ENCODE measurements at places on chromosomes 16 and 17.
A peak's percentile ranks its signal among the peaks of the same experiment; 100 is the strongest.

GRCh38 chr17:77609553-77610517 lies 348.7 kb upstream of the TNRC6C start:
- DNase-seq: peak; percentile 67

DNA sequence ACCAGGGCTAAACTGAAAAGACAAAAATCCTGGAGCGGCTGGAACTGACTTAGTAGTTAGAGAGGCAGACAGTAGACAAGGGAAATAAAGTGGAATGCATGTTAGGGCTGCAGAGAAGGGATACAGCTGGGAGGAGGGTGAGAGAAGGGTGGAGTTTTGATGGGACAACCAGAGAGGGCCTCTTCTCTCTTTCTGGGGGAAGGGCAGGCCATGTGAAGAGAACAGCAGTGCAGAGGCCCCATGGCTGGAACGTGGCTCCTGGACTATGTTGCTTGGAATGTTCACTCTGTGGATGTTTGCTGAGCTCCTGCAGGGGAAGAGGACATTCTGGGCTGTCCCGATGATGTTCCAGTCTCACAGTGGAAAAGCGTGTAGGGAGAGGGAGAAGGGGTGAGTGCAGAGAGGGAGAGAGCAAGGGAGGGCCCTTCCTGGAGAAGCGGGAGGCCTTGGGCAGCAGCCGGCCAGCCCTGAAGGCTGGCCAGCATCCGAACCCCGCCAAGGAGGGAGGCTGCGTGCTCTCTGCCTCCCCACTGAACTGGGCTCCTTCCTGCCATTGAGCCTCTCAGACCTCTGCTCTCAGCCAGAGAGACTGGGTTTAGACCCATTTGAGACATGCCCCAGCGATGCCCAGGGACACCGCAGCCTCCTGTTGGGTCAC lies 33.1 kb upstream of the GSE1 start:
- no peak for DNase-seq

- DNase-seq: peak; percentile 79
Observed at GRCh38 chr17:14302091-14302430, 1.2 kb downstream of the HS3ST3B1 start.

- no peak for DNase-seq
Observed at GRCh38 chr17:79812353-79813258, 15.7 kb upstream of the CBX8 start.

- DNase-seq: no peak
Observed at GRCh38 chr16:14003074-14003570, 68.0 kb upstream of the MRTFB start.

GRCh38 chr17:49204516-49204915 lies 5.9 kb downstream of the GNGT2 start:
- no peak for DNase-seq

GRCh38 chr17:21039839-21040575 lies 2.8 kb downstream of the USP22 start:
- DNase-seq: peak; percentile 56

DNA sequence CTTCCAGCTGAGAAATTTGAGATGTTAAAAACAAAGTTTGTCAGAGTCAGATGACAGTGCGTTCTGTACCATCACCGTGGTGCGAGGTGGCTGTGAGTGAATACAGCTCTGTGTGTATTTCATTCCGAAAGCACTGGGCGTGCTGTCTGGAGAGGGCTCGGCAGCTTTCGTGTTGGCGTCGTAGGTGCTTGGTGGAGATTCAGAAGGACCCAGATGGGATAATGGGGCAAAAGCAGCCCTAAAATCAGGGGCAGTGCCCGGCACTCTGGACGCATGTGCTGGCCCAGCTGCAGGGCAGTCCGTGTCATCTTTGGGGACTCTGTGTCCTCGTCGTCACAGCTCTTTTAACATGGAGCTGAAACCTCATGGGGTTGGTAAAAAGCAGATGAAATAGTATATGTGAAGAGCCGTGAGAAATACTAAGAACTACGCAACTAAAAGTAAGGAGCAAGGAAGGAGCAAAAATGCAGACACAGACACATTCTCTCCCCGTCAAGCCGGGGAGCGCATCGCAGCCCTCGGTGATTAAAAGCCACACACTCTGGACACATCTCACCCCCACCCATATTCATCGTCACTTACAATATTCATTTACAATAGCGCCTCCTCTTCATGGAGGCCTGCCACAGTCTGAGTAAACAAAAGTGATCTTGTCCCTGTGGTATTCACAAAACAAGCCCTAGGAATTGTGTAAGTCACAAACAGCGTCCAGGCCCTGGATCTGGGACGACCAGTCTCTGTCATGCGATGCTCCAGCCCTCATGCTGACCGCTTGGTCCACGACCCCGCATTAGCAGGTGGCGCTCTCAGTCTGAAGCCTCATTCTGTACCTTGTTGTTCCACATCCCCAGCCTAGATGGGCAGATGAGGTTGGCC lies 206.7 kb downstream of the RPTOR start:
- DNase-seq: peak; percentile 20

- no peak for DNase-seq
Observed at GRCh38 chr17:17103160-17103559, 60.9 kb downstream of the MPRIP start.

DNA sequence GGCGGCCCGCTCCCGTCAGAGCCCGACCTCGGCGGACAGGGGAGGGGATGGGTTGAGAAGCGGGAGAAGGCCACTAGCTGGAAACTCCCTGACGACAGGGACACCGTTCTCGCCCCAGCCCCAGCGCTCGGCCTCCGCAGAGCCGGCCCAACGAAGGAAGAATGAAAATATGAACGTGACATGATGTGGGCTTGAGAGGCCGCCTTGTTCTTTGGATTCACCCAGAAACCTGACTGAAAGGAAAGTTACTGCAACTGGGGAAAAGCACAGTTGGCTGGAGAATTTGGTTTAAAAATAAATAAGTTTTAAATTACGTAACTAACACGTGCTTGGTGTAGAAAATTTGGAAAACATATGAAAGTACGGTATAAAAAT lies 21.1 kb downstream of the NPTX1 start:
- DNase-seq: no peak

- DNase-seq: no peak
Observed at GRCh38 chr17:77496401-77496801, 355.6 kb downstream of the SEC14L1 start.

- DNase-seq: no peak
Observed at GRCh38 chr17:55576237-55576995, 65.2 kb upstream of the SMIM36 start.

- no peak for DNase-seq
Observed at GRCh38 chr16:25689137-25689836, 2.5 kb upstream of the HS3ST4 start.

GRCh38 chr16:50266337-50267091 lies at the start of gene ADCY7:
Gene ADCY7 (plus strand): TSS chr16:50266551. CDS start chr16:50288180, 21,629 bp downstream.
- peak; percentile 89 for DNase-seq

DNA sequence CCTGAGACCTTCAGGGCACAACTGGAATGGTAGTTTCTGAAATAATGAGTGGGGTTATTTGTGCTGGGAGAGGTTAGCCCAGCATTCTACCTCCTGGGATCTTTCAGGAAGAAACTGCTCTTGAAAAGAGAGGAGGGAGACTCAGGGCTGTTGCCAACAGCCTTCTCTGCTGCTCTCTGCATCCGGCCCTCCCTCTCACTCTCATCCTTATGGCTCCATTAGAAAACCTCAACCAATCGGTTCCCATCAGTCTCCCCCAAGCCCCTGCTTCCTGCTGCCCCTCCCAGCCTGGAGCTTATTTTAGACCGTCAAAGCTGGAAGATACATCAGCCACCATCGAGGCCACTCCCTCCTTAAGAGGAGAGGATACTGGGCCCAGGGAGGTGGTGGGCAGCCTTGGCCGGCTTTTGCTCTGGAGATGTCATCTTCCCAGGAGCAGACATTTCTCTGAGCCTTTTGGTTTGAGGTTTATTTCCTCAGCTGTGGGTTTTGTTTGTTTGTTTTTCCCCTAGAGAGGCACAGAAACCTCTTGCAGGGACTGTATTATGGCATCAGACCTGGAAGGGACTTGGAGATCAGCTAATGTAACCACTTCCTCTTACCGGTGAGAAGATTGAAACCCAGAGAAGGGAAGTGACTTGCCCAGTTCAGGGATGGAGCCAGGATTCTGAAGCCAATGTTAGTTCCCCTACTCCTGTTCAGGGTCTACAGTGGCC lies 2.7 kb downstream of the MPRIP start:
- DNase-seq: no peak

GRCh38 chr17:77188084-77189066 lies 47.6 kb downstream of the SEC14L1 start:
- no peak for DNase-seq

- no peak for DNase-seq
Observed at GRCh38 chr17:19398301-19399181, 11.6 kb upstream of the MFAP4 start.

- DNase-seq: no peak
Observed at GRCh38 chr16:24035127-24035842, 199.5 kb downstream of the PRKCB start.

GRCh38 chr17:39116224-39116623 lies 35.2 kb downstream of the PLXDC1 start:
- no peak for DNase-seq

DNA sequence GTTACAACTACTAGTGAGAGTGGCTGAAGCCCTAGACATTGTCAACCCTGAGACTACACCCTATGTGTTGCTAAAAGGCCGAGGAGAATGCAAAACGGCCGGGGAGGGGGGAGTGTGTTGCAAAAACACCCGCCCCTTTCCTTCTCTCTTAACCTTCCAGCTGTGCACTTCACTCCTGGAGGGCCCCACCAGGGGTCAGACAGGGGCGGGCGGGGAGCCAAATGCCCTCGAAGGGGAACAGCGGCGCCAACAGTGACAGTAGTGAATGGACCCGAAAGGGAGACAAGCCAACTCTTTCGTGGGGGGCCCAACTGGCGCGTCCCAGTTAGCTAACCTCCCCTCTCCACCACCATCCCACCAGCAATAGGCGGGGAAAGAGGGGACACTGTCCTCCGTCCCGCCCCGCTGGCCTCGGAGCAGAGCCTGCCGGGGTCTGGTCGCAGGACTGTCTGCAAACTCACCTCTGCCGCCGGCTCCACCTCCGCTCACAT lies 352 bp downstream of the MARF1 start:
- peak; percentile 89 for DNase-seq

- DNase-seq: no peak
Observed at GRCh38 chr17:66002812-66003211, 189.1 kb downstream of the CEP112 start.

GRCh38 chr16:65121870-65122723 lies at the start of gene CDH11:
Gene CDH11 (minus strand): TSS chr16:65122063. CDS start chr16:65004869, 117,194 bp downstream.
- no peak for DNase-seq

- no peak for DNase-seq
Observed at GRCh38 chr16:85104147-85104546, 8.1 kb downstream of the CIBAR2 start.

- no peak for DNase-seq
Observed at GRCh38 chr16:67063008-67063407, 34.1 kb downstream of the CBFB start.

- DNase-seq: no peak
Observed at GRCh38 chr17:79811868-79812352, 15.0 kb upstream of the CBX8 start.

GRCh38 chr17:50699410-50699809 lies 8.3 kb downstream of the ANKRD40 start:
- no peak for DNase-seq

DNA sequence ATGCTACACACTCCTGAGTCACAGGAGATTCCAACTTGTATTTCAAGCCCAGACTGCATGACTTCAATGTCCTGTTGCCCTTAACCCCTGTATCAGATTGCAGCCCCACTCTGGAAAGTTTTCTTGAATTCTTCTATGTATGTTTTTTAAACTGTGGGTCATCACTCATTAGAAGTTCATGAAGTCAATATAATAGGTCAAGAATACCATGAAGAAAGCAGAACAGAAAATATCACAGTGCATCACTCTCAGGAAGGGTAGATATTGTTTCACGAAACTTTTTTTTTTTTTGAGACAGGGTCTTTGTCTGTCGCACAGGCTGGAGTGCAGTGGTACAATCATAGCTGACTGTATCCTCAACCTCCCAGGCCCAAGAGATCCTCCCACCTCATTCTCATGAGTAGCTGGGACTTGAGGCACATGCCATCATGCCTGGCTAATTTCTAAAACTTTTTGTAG lies 20.5 kb downstream of the PRKCB start:
- no peak for DNase-seq

GRCh38 chr17:78805301-78805700 lies 23.2 kb upstream of the CYTH1 start:
- DNase-seq: peak; percentile 84

- no peak for DNase-seq
Observed at GRCh38 chr17:63039899-63040602, 74.0 kb downstream of the TANC2 start.

- DNase-seq: no peak
Observed at GRCh38 chr16:78179666-78180065, 80.2 kb downstream of the WWOX start.

- DNase-seq: no peak
Observed at GRCh38 chr17:7894226-7894625, 5.6 kb downstream of the CHD3 start.

DNA sequence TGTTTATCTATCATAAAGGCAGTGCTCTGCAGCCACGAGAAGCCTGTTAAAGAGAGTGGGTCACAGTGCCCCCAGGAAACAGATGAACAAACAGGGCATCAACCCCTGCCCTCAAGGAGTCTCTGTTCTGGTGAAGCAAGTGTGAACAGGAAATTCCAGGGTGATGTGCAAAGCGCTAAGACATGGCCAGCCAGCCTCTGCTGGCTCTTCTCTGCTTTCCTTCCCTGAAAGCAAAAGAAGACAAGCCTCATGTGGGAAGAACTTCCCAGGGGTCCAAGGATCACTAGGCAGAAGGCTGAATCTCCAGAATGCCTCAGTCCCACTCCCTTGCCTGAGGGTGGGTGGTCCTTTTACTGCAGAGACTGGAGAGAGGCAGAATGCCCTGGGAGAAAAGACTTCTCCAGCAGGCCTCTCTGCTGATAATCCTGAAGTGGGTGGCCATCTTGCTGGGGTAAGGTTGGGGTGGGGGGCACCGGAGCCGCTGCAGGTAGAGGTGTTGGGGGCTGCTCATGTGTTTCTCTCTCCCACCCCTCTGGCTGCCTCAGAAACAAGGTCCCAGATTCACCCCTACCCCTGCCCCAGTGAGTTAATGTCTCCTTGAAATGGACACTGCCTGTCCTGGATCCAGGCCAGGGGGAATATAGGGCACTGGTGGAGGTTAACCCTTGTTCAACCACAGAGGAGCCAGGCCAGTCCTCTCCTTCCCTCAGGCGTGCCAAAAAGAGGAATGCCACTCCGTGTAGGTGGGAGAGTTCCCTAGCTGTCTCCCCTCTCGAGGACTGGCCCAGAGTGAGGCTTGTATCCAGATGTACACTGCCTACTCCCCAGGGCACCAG lies 2.4 kb downstream of the ANKRD13B start:
- no peak for DNase-seq

DNA sequence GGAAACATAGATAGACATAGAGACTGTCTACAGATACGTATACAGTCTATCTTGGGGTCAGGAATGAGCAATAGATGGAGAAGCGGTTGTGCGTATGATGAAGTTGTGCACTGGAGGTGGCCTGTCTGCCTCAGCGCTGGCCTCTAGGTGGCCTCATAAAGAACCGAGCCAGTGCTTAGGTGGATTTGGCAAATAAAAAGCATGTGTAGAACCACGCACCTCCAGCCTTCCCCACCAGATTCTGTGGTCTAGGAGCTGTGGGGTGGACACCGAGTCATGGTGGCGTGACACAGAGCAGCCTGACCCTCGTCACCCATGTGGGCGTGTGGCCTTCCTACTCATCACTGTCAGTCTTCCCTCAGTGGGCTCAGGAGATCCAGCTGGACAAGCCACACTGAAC lies 34.0 kb downstream of the PGS1 start:
- DNase-seq: peak; percentile 73

Measured in activated T-cell treated with anti-CD3 and anti-CD28 coated beads, Interleukin-2, amount 50 U/mL, for 48 hours (primary cell).